ENCODE measurements at places on chromosomes 1 and 21. TPM values are rescaled to one million over a fixed set of nuclear protein-coding genes. Genes with fewer than 3 reads are reported as not detected.
A peak's percentile ranks its signal among the peaks of the same experiment; 100 is the strongest.

- no peak overlapping the region for H3K27ac ChIP-seq
- H3K27me3 ChIP-seq, result no peaks in the 10 kb centered on the region
- no peak for DNase-seq
- H3K4me1 ChIP-seq, result no peaks in the 10 kb centered on the region
Measured at GRCh38 chr1:201136355-201137023, 9.5 kb upstream of the ASCL5 start.

- no peaks in the 10 kb centered on the region for H3K36me3 ChIP-seq
- H3K4me1 ChIP-seq, result no peaks in the 10 kb centered on the region
- no peaks in the 10 kb centered on the region for H3K27me3 ChIP-seq
- no peak overlapping the region for H3K4me3 ChIP-seq
Measured at GRCh38 chr21:22223385-22223784, 1225.2 kb downstream of the NCAM2 start.

DNA sequence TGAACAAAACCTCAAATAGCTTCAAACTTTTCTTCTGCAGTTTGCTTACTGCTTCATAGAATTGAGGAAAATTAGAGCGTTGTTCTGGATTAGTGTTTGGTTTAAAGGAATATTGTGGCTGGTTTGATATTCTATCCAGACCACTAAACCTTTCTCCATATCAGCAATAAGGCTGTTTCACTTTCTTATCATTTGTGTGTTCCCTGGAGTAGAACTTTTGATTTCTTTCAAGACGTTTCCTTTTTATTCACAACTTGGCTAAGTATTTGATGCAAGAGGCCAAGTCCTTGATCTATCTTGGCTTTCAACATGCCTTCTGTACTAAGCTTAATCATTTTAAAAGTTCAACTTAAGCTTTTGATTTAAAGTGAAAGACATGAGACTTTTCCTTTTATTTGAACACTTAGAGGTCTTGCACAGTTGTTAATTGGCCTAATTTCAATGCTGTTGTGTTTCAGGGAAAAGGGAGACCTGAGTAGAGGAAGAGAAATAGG, 359.1 kb downstream of the S1PR1 start:
- DNase-seq, result no peak
- no peaks in the 10 kb centered on the region for H3K36me3 ChIP-seq
- peaks cover 3% of the 10 kb centered on the region for H3K27me3 ChIP-seq
- H3K4me1 ChIP-seq, result no peaks in the 10 kb centered on the region
- no peak overlapping the region for H3K27ac ChIP-seq

DNA sequence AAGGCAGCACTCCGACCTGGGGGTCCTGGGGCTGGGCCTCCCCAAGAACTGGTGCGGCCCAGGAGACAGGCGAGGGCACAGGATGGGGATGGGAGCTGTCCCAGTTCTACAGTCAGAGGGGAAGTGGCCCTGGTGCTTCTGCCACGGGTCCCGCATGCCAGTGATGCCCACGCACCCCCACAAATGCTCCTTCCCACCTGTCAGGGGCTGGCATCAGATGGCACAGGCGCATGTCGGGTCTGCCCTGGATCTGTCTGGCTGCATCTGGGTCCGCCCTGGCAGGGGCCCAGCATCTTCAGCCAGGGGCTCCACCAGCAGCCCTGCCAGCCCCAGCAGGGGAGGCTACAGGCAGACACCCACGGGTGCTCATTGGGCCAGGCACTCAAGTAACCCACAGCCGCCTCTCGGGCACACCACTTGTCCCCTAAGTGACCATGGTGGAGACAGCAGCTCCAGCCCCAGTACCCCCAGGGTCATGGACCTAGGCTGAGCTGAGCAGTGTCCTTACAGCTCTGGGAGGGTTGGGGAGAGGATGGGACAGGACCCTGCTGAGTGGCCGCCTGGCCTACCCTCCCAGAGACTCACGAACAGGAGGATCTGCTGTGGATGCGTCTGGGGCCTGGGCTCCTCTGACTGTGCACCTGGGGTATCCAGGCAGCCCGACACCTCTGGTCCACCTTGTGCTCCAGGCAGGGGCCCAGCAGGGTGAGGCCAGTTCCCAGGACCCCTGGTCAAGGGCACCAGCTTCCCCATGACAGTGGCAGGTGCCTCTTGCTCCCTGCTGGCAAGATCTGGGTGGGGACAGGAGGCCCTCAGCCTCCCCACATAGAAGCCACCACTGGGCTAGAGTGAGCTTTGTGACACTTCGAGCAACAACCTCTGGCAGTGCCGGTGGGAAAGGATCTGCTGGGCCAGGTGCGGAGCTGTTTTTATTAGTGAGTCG, 5.4 kb downstream of the SMIM1 start:
- DNase-seq, result no peak
- no peaks in the 10 kb centered on the region for H3K27me3 ChIP-seq
- H3K36me3 ChIP-seq, result peaks cover 23% of the 10 kb centered on the region
- peaks cover 3% of the 10 kb centered on the region for H3K4me1 ChIP-seq
- H3K27ac ChIP-seq, result no peak overlapping the region

DNA sequence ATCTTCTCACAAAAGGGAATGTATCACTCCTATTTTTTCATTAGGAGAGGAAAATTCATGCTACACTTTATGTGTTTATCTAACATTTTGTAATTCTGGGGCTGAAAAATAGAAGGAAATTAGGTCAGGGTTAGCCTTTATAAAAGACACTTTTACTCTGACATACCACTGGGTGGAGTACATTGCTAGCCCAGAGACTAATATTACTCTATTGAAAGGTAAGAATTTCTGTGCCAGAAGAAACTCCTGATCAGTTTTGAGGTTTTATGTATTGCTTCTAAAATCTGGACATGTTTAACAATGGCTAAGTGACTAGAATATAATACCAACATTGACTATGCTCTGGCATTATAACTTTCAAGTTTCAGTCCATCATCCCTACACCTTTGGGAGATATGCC, 724.6 kb downstream of the USP25 start:
- no peaks in the 10 kb centered on the region for H3K27me3 ChIP-seq
- H3K36me3 ChIP-seq, result no peaks in the 10 kb centered on the region
- no peaks in the 10 kb centered on the region for H3K4me1 ChIP-seq

DNA sequence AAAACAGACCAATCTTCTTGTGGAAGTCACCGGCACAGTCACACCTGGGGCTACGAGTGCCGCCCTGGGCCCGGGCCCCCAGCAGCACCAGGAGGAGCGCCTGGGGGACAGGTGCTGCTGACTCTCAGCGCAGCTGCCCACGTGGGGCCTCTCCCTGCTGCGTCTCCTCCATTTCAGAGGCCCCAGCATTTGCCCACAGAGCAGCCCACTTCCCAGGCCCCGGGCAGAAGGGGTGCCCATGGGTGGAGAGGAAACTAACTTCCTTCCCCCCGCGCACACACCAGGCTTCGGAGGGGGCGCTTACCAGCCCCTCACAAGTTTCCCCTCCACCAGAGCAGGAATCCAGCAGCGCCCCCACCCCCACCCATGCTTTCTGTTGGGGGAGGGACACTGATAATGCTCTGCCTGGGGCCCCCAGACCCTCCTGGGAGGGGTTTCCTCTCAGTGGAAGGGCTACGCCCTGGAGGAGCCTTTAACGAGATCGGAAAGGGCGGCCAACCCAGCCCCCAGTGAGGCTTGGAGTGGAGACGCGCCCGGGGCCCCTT, 440 bp downstream of the TNFRSF25 start:
- peak; percentile 57 for DNase-seq
- H3K4me3 ChIP-seq, result peak overlapping the region; percentile 96
- H3K4me1 ChIP-seq, result peaks cover 40% of the 10 kb centered on the region
- peak overlapping the region; percentile 84 for H3K27ac ChIP-seq

- H3K4me3 ChIP-seq, result no peak overlapping the region
- DNase-seq, result no peak
- H3K36me3 ChIP-seq, result peaks cover 68% of the 10 kb centered on the region
- no peak overlapping the region for H3K27ac ChIP-seq
Measured at GRCh38 chr1:21685946-21686678, 17.0 kb upstream of the RAP1GAP start.

- peaks cover 1% of the 10 kb centered on the region for H3K27me3 ChIP-seq
- no peaks in the 10 kb centered on the region for H3K4me1 ChIP-seq
- peaks cover 10% of the 10 kb centered on the region for H3K36me3 ChIP-seq
- H3K27ac ChIP-seq, result no peak overlapping the region
Measured at GRCh38 chr21:45748593-45748992, 105.1 kb downstream of the PCBP3 start.

TRIM58 gene
- 0.58 TPM for total RNA-seq

DNA sequence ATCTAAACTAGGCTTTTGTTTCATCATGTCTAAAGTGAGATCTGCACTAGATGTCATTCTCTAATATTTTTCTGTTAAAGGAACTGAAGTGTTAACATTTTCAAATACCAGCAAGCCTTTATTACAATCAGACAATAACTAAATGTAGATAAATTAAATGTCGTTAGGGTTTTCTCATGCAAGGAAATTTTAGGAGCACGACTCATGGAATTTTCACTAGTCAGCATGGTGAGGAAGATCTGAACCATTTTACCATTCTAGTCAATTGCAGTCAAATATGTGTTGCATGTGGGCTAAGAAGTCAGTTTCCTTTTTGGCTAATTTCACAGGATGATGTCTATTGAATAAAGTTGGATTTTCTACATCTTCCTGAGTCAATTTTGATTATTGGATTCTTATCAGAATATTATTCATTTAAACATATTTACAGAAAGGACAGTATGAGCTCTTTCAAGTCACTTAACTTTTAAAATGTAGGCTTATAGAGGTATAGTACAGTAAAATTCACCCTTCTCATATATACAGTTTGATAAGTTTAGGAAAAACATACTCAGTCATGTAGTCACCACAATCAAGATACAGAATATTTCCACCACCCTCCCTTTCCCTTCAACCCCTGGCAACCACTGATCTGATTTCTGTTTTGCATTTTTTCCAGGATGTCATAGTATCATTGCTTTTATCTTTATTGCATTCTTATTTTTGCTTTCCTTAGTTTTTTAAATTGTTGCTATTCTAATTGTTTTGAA, 9.2 kb downstream of the GCSAML start:
- no peak overlapping the region for H3K4me3 ChIP-seq
- no peaks in the 10 kb centered on the region for H3K36me3 ChIP-seq
- DNase-seq, result no peak
- no peaks in the 10 kb centered on the region for H3K4me1 ChIP-seq

SFPQ gene
- total RNA-seq, result 328 TPM

DNA sequence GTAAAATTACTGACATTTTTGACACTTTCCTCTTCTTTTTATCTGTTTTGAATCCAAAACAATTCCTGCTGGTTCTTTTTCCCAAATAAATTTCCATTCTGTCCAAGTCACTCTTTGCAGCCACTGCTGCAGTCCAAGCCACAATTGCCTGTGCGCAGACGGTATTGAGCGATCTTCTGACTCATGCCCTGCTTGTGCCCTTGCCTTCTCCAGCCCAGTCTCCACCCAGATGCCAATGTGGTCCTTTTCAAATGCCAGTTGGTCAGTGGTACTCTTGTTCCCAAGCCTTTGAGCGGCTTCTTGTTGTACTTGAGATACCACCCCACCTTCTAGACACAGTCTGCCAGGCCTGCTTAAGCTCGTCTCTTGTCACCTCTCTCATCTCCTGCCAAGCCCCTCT, 78.9 kb downstream of the CAMTA1 start:
- peaks cover 2% of the 10 kb centered on the region for H3K36me3 ChIP-seq
- no peak overlapping the region for H3K4me3 ChIP-seq
- no peak for DNase-seq
- H3K4me1 ChIP-seq, result peaks cover 9% of the 10 kb centered on the region

DNA sequence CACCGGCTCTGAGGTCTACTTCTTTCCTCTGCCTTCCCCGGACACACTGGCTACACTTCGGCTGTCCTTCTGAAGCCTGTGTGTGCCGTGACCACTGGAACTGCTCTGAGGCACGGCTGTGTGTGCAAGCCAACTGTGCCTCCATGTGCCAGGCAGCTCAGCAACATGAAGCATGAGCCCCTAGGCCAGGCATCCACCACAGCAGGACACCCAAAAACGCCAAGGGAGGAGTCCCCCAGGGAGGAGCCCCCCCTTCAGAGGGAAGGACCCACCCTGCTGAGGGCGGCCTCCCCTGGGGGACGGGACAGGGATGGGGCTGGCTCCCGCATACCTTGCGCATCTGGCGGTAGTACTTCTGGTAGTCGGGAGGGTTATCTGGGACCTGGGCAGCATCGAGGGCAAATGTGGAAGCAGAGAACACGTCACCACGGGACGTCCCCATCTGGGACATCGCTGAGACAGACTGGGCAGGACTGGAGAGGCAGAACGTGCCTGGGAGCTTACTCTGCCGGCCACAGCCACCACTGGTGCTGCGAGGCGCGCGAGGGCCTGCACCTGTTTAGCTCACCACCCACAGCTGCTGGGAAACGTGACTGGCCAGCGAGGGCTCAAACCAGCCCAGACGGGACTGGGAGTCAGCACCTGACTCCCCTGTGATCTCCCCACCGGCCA, 20.5 kb downstream of the LSS start:
- no peak overlapping the region for H3K27ac ChIP-seq
- H3K36me3 ChIP-seq, result peaks cover 14% of the 10 kb centered on the region
- H3K4me1 ChIP-seq, result no peaks in the 10 kb centered on the region
- DNase-seq, result no peak
- no peak overlapping the region for H3K4me3 ChIP-seq
- H3K27me3 ChIP-seq, result no peaks in the 10 kb centered on the region

DNA sequence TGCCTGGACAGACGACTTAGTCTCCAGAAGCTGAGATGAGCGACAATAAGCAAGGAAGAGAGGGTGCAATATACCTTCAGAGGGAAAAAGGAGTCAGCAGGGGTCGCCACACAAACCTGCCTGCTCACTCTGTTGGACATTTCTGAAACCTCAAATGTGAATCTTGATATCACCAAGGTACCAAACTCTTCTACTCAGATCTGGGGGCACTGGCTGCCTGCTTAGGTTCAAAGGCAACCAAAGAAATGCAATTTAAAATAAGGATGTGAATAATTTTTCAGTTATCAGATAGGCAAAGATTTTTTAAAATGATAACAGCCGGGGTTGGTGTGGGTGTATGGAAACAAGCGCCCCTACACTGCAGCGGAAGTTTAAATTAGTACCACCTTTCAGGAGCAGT, 164.2 kb downstream of the HIVEP3 start:
- peaks cover 60% of the 10 kb centered on the region for H3K4me1 ChIP-seq
- H3K36me3 ChIP-seq, result peaks cover 3% of the 10 kb centered on the region
- peak; percentile 34 for DNase-seq
- H3K4me3 ChIP-seq, result no peak overlapping the region
- no peaks in the 10 kb centered on the region for H3K27me3 ChIP-seq
- H3K27ac ChIP-seq, result peak overlapping the region; percentile 65

DNA sequence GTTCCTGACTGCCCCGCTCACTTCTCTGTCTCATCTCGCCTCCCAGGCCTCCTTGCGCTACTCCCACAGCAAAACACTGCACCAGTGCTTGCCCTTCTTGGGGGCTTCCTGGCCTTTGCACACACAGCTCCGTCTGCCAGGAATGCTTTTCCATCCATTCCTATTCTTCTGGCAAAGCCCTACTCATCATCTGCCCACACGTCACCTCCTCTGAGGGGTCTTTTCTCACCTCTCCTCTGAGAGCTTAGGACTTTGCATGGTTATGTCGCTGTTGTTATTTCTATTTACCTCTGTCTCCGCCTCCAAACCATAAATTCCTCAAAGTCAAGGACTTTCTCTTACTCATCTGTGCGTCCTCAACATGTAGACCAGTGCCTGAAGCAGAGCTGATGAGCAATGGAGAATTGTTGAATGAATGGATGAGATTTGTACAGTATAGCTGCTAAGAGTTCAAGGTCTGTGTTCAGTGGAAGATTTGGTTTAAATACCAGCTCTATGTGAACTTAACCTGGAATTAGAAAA, 26.4 kb upstream of the BTG2 start:
- no peak for DNase-seq
- H3K27me3 ChIP-seq, result no peaks in the 10 kb centered on the region
- no peak overlapping the region for H3K4me3 ChIP-seq
- peaks cover 73% of the 10 kb centered on the region for H3K4me1 ChIP-seq

GRCh38 chr1:5165762-5166161, 511.4 kb downstream of the AJAP1 start:
- no peaks in the 10 kb centered on the region for H3K4me1 ChIP-seq
- H3K36me3 ChIP-seq, result no peaks in the 10 kb centered on the region
- H3K27ac ChIP-seq, result no peak overlapping the region
- no peaks in the 10 kb centered on the region for H3K27me3 ChIP-seq
- no peak for DNase-seq

Data from activated CD4-positive, alpha-beta memory T cell treated with anti-CD3 and anti-CD28 coated beads, Interleukin-2, amount 10 ng/mL, durations not matched to agents 7 days and 5 days (primary cell).